SJCRH30 (cell line): ENCODE measurements at places on chromosomes 5 and 9. TPM values are rescaled to one million over a fixed set of nuclear protein-coding genes. Genes with fewer than 3 reads are reported as not detected.

DNA sequence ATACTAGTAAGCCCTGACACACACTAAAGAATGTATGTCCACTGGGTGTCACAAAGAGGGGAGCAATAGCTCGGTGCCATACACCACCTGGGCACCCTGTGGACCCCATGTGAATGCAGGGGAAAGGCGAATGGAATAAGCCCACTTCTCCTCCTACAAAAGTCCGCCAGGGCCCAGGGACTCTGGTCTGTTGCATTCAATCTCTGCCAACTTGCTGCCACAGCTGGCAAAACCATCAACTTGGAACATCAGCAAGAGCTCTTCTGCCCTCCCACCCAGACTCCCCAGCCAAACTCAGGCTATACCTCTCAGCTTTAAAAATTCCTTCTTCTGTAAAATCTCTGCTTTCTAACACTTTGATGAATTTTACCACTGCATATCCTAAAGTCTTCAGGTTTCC, 54.5 kb downstream of the PFDN1 start:
- DNase-seq, result no peak

GRCh38 chr9:20270161-20270560, 352.1 kb downstream of the MLLT3 start:
- DNase-seq, result no peak

DNA sequence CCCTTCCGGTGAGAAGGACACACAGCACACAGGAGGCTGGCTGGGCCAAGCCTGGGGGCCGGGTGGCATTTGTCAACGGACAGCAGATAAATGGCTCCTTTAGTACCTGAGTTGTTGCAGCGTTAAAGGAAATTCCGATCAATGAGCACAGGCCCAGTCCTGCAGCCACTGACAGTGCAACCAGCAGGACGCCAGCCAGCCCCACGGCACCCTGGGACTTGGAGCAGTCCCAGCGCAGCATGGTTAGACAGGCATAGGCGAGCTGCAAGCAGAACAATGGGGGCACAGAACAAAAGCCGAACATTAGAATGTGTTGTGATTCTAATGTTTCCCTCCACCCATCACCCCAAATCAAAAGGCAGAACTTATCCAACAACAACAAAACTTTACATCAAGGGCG, 39.3 kb downstream of the PTCH1 start:
- DNase-seq, result no peak

DNA sequence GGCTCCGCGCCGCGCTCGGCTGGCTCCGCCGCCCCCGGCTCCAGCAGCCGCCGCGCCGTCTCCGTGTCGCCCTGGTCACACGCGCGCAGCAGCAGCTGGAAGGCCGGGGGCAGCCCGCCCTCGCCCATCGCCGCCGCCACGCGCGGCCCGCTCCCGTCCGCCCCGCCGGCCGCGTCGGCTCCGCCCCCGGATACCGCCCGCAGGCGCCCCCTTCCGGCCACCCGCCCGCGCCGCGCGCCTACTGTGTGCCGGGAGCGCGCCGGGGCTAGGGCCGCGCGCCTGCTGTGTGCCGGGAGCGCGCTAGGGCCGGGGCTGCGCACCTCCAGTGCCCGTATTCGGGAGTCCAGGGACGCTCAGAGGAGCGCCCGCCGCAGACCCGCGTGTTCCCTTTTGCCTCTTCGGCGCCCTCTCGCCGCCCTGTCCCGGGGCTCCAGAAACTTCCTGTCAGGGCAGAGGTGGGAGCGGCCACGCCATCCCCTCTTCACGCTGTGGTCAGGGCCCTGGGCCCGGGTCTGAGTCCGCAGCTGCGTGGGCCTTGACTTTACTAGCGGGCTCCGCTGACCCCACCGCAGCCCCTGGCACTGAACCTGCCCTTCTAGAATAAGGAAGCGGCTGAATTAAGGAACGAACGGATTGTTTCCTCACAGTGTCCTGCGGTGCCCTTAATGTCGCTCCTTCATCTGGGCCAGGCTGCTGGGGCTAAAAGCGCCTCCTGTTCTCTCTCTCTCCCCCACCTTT, at the start of gene ANKS6:
TSS of gene ANKS6 (minus strand) at position 192 of the 738 bp plus-strand sequence. CDS start at position 128, 64 bp downstream.
- peak; percentile 82 for DNase-seq

DNA sequence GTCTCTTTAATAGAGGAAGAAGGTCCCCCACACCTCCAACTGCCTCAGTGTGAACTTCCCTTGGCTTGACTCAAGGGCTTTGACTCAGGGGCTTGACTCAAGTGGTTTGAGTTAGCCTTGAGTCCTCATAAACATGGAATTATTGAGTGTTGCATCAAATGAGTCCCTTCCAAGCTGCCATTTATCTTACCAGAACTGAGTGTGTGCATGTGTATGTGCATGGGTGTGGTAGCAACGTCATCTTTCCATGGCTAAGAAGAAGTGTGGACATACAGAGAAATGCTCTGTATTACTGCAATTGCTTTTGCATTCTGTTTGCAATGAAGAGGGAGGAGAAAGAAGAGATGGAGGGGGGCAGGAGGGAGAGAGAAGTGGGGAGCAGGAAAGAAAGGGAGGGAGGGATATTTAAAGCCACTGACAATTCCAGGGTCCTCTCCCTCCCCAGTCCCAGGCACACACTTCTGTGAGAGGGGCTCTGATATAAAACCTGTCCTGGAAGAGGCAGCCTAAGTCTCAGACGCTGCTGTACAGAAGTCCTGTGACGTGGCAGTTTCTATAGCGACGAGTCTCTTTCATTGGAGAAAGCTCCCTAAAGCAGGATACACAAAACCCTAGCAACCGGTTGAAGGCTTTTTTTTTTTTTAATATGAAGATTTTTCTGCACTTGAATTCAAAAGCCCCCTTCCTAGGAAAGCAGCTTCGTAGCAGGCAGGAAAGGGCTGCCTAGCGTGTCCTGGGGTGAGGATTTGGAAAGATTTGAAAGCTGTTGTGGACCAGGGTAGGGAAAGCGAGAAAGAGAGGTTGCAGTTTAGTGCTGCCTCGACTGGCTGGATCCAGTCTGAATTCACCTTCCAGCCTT, 93.3 kb upstream of the MAP1B start:
- DNase-seq, result no peak

- DNase-seq, result no peak
These were observed 29.2 kb upstream of the IL13 start for GRCh38 chr5:132628814-132629213.

GRCh38 chr9:91037511-91038482, 236.2 kb downstream of the SYK start:
- peak; percentile 15 for DNase-seq

DNA sequence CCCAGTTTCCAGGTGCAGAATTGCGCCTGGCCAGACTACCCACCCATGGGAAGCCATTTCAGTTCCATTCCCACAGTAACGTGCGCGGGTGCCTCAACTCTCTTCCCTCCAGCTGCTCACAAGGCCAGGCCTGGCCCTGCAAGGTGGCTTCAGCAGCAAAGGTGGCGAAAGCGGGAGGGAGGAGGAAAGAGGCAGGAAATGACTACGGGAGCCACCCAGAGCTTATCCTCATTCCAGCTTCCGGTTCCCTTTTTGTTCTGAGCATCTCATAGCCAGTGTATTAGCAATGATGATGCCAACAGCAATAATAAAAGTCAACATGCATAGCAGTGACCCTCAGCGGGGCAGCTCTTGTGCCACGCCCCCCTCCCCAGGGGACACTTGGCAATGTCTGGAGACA, 101.5 kb upstream of the BOD1 start:
- DNase-seq, result no peak

GRCh38 chr9:130532426-130533080, 46.8 kb upstream of the FUBP3 start:
- no peak for DNase-seq

DNA sequence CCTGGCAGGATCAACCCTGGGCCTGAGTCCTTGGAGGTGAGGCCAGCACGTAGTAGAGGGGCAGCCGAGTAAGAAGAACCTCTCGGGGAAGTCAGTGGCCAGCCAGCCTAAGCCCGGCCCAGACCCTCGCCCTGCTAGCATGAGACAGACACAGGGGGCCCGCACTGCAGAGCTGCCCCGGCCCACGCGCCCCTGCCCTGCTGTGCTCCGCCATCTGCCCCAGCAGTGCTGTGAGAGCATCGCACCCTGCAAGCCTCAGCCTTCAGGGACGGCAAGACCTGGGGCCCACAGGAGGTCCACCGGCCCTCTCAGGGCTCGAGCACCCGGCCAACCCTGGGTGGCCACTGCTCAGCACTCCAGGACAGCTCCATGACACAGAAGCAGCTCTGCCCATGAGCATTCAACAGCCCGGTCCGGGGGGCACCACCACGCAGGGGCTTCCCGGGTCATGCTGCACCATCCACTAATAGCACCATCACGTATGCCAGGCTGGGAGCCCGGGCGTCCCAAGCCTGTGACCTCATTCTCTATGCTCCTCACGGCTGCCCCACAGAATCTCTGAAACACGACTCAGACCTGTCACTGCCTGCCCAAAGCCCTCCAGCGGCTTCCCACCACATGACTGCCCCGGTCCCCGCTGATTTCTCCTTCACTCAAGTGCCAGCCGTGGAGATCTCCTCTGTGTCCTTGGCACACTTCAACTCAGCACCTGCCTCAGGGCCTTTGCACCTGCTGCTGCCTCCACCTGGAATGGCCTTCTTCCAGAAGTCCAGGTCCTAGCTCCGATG, 38.1 kb downstream of the ADAMTS2 start:
- DNase-seq, result no peak

DNA sequence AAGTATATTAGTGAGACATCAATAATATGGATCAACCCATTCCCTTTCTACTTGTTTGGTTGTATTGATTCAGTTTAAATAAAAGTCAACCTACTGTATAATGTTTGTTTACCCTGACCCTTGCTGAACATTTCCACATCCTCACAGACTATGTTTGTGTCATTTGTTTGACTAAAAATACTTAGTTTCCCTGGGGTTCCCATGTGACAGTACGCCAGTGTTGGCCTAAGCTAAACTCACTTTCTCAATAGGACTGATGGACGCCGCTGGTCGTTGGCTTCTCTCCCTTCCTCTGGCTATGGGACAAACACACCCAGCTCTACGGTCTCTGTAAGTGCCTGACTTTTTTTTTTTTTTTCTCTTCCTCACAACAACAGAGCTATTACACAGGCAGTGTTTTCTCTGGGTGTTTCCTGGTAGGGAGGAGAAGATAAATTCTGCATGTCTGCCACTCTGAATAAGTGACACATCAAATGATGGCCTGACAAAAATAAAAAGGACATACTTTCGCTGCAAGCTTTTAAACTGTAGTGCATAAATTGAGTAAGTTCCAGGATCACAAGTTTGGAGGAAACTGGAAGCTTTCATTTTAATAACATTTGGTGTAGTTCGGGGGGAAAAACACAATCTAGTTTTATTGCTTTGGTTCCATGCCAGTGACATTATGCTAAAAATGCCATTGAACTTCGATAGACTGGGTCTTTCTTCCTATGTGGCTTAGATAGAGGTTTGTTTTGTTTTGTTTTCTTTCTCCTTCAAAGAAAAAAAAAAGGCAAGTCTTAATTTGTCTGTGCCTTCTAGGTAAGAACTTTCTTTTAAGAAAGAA, 101.0 kb downstream of the CD180 start:
- no peak for DNase-seq

GRCh38 chr9:103355000-103355399, 359.9 kb downstream of the CYLC2 start:
- no peak for DNase-seq

DNA sequence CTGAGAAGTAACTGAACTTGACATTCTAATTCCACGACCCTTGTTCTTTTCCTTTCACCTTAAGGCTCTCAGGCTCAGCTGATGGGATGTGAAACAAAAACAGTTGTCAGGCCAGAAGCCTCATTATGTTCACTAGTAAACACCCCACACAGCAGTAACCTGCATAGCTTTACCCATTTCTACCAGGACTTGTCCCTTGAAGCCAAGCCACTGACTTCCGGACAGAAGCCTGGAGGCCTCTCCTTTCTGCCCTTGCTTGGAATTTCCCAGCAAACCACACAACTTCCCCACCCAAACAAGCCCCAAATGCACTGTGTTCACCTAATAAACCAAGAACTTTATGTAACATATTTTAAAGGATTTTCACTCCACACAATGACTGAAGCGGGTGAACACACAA, 19.6 kb downstream of the PRUNE2 start:
- DNase-seq, result no peak

DNA sequence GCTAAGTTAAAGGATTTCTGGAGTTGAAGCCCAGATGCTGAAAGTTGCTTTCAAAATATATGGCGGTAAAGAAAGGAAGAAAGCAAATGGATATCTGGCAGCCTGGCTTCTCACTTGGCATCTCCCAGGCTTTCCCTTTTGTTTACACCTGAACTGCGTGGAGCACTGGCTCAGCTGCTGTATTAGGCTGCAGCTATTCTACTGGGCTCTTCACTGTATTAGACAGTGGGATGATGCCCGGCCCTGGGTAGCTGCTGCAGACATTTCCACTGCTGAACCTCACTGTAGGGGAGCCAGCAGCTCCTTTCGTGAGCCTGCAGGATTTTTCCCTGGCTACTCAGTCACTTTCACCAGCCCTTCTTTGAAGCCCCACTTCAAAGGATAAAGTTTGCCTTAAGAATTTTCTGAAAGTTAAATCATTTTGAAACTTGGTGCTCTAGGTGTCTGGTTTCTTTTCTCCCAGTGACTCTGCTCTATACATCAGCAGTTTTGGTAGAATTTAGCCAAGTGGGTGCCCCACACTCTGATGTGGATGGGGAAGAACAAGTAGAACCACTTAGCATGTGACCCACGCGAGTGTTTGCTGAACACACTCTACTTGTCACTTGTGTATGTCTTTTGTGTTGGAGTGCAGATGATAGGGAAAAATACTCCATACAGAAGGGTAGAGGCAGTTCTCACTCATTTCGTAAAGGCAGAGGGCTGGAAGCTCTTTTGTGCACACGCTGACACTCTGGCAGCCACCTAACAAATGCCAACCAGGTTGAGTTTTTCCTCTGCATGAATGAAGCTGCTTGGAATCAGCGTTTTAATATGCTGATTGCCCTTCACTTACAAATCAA, 49.9 kb downstream of the C9orf152 start:
- no peak for DNase-seq

GRCh38 chr5:154559398-154560276, 81.6 kb upstream of the HAND1 start:
- DNase-seq, result no peak

DNA sequence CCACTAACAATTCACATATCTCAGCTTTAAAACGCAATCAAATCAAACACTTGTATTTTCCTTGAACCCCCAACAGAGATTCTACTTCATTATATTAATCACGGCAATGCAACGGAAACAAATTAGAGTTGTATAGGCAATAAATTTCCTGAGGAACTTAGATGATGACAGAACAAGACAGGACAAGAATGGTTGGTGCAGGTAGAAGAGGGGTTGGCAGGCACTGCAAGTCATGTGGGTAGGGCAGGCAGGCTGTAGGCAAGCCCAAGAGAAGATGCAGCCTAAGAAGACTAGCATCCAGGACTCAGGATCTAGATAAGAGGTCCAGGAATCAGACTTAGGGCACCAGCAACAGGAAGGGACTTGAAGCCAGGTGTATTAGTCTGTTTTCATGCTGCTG, 16.6 kb upstream of the FEM1C start:
- no peak for DNase-seq

- peak; percentile 74 for DNase-seq
These were observed 38.0 kb downstream of the VCAN start for GRCh38 chr5:83509540-83509939.

- DNase-seq, result peak; percentile 31
These were observed 547.2 kb downstream of the LRRC70 start for GRCh38 chr5:63125862-63126261.

C1QTNF3 gene
- total RNA-seq, result 16.1 and 16.9 TPM in 2 replicates

IFNK gene
- not detected in 2 replicates for total RNA-seq

BARX1 gene
- not detected in 2 replicates for total RNA-seq

CDHR2 gene
- not detected in 2 replicates for total RNA-seq

ADAMTS2 gene
- not detected in 2 replicates for total RNA-seq

DCP2 gene
- 84.7 and 91.3 TPM in 2 replicates for total RNA-seq

DNAH5 gene
- 0.16 and 0.30 TPM in 2 replicates for total RNA-seq

LCNL1 gene
- not detected in 2 replicates for total RNA-seq
